Femur (tissue), 1 donor: ENCODE measurements at places on chromosomes 6 and 20.

DNA sequence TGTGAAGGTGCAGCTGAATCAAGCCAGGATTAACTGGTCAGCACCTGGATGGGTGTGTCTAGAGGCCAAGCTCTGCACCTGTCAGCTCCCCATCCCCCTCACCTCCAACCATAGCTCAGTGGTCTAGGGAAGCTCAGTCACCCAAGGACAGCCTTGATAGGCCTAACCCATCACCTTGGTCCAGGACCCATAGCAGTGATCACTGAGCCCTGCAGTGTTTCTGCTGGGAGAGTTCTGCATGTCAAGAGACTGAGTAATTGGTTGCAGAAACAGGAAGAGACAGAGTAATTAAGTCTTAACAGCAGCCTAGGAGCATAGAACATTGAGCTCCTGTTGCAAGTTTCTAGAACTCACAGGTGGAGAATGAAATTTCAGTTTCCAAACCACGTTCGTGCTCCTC, 18.7 kb upstream of the RALGAPB start:
- DNase-seq = no peak

GRCh38 chr20:40309731-40310130, 379.3 kb downstream of the MAFB start:
- no peak for DNase-seq

DNA sequence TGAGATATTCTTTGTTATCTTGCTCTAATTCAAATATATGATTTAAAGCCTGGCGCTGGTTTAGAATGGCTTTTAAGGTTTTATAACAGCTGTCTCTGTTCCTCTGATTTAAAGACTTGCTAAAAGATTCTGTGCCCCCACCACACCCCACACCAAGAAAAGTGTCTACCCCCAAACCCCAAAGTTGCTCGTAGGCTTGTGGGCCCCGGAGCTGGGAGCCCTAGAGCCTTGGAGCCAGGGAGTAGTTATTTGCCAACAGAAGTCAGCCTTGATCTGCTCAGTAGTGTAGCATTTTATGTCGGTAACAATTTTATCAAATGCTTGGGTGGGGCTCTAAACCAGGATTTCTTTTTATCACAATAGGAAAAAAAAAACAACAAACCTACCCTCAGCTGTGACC, 105.2 kb upstream of the TRAF3IP2 start:
- DNase-seq = no peak

DNA sequence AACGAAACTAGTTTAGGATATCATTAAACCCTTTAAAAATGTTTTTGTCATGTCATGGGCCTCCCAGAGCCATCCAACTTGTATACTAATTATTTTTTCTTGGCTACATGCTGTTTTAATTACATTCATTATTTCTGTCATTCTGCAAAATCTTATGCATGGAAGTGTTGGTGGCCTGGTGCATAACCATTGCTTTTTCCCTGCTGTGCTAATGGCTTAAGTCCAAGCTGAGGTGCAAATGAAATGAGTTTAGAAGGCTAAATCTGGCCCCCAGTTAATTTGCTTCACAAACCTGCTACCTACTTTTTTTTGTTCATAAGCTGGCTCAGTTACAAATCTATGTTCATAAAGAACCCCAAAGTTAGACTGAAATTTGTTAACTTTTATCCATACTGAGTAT, 1249.9 kb downstream of the EPHA7 start:
- DNase-seq = no peak
